ENCODE measurements at places on chromosomes 5 and 9.

DNA sequence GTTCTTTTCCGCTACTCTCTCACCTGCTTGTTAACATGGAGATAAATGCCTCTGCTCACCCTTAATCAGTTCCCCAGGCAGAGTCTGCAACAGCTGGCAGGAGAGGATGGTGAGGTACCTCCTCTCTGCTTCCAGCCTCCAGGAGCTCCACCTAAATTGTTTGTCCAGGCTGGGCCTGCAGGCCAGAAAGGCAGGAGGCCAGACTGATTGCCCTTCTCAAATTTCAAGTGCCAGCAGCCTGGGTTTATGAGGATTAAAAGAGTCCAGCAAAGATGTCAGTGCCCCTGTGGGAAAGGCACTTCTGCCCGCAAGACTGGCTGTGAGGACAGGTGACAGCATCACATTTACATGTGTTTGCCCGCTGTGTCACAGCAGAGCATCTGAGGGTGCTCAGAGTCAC, 19.8 kb downstream of the CORO2A start:
- no peak for DNase-seq

GRCh38 chr9:100160021-100160420, 61.0 kb downstream of the INVS start:
- DNase-seq, result no peak

DNA sequence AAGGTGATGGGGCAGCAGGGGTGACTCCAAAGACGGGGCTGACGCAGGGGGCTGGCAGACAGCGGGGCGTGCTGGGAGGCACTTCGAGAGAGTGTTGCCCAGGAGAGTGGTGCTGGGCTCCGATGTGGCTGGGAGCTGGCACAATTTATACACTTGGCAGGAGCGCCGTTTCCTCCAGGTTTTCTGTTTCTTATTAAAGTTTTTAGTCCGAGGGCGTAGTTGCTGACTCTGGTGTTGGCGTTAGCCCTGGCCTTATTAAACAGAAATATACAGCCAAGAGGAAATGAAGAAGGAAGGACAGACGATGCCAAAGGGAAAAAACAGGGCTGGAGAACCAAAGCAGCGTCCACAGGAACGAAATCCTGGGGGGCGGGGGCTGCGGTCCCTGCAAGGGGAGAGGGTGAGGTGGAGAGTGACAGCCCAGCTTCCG, 139.6 kb upstream of the PHYKPL start:
- DNase-seq, result no peak

GRCh38 chr5:81904861-81905260, 67.0 kb upstream of the ATG10 start:
- no peak for DNase-seq

GRCh38 chr9:124551472-124552272, 44.5 kb upstream of the NR5A1 start:
- DNase-seq, result peak; percentile 3

All from activated T-cell treated with anti-CD3 and anti-CD28 coated beads for 24 hours (primary cell).